ENCODE measurements at places on chromosomes 3 and 15.

GRCh38 chr15:71530116-71530515 is 280.2 kb upstream of the NR2E3 start:
- DNase-seq = no peak

- DNase-seq = no peak
Observed at GRCh38 chr3:150293401-150294001, 114.6 kb upstream of the TSC22D2 start.

- DNase-seq = no peak
Observed at GRCh38 chr15:57769266-57769665, 62.8 kb downstream of the POLR2M start.

GRCh38 chr3:38608086-38608775 is 41.3 kb downstream of the SCN5A start:
- DNase-seq = no peak

- DNase-seq = no peak
Observed at GRCh38 chr3:25663347-25663868, 1.3 kb downstream of the TOP2B start.

DNA sequence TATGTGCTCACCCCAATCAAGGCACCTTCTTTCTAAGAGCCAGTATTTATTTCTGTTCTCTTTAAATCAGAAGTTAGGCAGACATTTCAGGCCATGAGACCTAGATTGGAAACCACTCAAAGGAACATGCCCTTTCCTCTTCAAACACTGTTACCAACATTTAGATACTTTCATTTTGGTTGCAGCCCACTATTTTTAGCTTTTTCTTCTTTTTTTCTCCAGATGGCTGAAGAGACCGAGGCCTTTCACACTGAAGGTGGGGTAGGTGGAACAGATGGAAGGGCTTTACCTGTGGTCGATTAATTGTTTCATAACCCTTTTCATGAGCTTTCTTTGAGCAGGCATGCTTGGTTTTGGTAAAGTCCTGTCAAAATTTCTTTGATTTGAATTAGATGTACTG is 10.9 kb upstream of the LZTFL1 start:
- no peak for DNase-seq

Measured in T-helper 17 cell (primary cell).